Right atrium auricular region (tissue), 2 donors: ENCODE measurements at places on chromosomes 4 and X. TPM values are rescaled to one million over a fixed set of nuclear protein-coding genes. Genes with fewer than 3 reads are reported as not detected.

DNA sequence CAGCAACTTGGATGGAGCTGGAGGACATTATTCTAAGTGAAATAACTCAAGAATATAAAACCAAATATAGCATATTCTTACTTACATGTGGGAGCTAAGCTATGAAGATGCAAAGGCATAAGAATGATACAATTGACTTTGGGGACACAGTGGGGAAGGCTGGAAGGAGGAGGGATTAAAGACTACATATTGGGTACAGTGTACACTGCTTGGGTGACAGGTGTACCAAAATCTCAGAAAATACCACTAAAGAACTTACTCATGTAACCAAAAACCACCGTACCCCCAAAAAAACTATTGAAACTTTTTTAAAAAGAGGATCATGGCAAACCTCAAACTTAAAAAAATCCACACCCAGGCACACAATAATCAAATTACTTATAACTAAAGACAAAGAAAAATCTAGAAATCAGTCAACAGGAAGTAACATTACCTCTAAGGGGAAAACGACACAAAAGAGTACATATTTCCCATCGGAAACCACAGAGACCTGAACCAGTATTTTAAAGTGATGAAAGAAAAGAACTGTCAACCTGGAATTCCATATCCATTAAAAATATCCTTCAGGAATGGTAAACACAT, 241.8 kb downstream of the PRDM5 start:
- no peak for DNase-seq

- DNase-seq, result no peak
Measured at GRCh38 chrX:35016051-35016450, 73.5 kb downstream of the FAM47B start.

DNA sequence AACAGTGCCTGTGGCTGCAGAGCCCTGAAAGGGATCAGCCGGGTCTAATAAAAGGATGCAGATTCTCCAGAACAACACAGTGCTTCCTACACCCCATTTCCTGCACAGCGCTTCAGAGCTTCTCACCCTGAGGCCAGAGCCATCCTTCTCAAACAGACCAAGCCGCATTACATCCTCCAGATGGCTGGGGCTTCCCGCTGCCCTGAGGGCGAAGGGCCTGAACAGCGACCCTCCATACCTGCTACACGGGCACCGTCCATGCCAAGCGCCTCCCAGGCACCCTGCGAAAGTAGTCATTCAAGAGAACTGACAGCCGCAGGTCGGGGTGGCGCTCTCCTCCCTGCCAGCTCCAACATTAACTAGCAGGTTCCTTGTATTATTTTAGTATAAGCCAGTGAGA, 36.5 kb downstream of the ACOX3 start:
- no peak for DNase-seq

GRCh38 chr4:100100985-100101384, 89.3 kb downstream of the DDIT4L start:
- no peak for DNase-seq

- DNase-seq, result no peak
Measured at GRCh38 chr4:159899596-159899995, 796.7 kb downstream of the RAPGEF2 start.

DNA sequence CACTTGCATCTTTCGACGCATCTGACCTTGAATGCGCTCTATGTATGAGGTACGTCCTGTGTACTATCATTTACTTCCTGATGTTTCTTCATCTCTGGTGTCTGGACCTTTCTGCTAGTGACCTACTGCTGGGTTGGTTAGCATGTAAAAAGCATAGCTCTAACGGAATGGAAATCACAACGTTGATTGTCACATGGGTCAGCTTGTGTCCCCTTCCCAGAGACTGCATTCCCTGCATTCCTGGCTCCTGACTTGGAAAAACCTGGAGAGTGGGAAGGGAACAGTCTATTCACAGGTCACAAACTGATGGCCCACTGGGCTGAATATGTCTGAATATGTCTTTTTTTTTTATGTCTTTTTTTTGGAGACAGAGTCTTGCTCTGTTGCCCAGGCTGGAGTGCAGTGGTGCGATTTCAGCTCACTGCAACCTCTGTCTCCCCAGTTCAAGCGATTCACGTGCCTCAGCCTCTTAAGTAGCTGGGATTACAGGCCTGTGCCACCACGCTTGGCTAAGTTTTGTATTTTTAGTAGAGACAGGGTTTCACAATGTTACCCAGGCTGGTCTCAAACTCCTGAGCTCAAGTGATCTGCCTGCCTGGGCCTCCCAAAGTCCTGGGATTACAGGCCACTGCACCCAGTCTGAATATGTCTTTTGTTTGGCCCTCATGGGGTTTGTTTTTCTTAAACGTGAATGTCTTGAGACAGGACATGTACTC, 16.3 kb downstream of the LONRF3 start:
- DNase-seq, result no peak

- no peak for DNase-seq
Measured at GRCh38 chrX:46693149-46693548, 65.8 kb downstream of the SLC9A7 start.

DNA sequence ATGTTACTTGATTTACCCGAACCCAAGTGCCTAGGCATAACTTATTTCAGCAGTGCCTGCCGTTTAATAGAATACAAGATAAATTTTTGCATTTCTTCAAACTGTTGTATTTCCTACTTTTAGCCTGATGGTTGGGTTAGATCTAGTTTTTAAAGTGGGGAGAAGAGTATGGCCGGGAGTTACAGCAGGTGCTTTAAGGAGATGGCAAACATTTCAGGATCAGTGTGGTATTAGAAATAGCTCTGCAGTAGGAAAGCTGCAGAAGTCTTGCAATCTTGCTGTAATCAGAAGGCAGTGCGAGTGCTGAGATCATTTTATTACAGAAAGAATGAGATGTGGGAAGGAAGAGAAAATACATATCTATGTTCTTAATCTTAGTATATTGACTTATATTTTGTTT, 977.8 kb upstream of the TENM3 start:
- no peak for DNase-seq

DNA sequence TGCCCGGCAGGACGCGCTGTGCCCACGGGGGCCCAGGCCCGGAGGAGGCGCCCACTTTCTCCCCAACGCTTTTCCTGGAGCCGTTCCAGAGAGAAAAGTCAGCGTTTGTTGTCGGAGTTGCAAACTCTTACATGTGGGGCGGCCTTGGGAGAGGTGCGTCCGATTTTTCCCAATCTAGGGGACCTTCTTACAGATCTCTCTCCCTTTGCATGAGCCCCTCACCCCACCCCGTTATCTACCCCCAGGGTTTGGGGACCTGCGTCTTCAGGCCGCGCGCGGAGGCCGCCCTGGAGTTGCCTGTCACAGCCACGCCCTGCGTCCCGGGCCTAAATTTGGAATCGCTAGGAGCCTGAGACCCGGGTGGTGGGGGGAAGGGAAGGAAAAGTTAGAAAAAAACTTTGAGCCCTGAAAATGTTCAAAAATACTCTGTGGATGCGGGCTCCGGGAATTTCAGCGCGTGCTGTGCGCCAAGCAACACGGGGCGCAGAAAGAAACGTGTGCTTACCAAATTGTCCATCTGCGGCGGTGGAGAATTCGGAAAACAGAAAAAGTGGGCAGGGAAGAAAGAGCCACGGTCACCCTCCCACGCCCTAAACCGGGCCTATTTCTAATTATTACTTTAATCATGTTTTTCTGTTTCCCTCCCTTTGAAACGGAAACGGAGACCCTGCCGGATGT, 587 bp downstream of the CD99 start:
- DNase-seq, result no peak

DNA sequence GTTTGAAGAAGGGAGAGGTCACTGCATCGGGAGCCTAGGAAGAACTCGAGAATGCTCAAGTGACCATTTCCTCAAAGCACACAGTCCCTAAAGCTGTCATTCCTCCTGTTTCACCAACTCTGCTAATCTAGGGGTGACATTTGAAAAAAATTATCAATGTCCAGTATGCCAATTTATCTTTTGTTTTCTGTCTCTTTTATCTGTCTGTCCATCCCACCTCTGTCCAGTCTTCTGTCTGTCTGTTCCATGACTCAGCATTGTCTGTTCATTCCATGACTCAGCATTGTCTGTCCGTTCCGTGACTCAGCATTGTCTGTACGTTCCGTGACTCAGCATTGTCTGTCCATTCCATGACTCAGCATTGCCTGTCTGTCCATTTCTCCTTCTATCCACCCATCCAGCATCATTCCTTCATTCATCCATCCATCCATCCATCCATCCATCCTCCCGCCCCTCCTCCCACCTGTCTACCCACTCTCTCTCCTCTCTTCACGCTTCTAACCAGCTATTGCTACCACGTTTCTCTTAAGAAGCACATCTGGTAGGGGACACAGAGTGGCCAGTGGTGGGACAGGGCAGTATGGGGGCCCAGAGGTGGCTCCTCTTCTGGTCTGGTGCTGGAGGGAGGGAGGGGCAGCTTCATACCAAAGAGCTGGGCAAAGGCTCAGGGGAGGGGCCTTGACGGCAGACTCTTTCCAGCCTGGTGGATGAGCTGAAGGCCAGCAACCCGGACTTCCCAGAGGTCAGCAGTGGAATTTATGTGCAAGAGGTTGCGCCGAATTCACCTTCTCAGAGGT, 34.1 kb downstream of the HTRA3 start:
- no peak for DNase-seq

DNA sequence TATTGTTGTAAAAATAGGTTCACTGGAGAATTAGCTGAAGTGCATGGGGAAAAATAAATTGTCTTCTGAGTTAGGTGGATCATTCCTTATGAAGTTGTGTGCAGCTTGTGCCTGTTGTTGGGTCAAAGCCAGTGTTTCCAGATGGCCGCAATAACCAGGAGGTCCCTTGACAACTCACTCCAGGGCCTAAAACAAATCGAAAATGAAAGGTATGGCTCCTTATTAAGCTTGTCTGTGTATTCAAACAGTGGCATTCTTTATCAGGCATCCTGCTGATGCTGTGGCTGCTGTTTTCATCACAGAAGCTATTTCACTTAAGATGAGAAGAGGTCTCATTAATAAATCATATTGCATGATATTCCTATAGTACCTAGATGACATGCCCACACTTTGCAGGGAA, 80.2 kb downstream of the GRIA2 start:
- no peak for DNase-seq

GRCh38 chr4:111512081-111512783, 633.0 kb upstream of the FAM241A start:
- no peak for DNase-seq

The MAGEB6B gene
- total RNA-seq, result not detected

The SPATA4 gene
- 0.28 TPM for total RNA-seq

The MAP3K15 gene
- total RNA-seq, result not detected

The MAP7D2 gene
- total RNA-seq, result 0.56 TPM

The CXCL10 gene
- not detected for total RNA-seq

The NKX6-1 gene
- total RNA-seq, result not detected

The CXCL5 gene
- not detected for total RNA-seq

The AMOT gene
- 6.8 TPM for total RNA-seq

The CXCL1 gene
- total RNA-seq, result 8.5 TPM
